H4 (cell line): ENCODE measurements at places on chromosomes 7 and 10.
A peak's percentile ranks its signal among the peaks of the same experiment; 100 is the strongest.

- DNase-seq: no peak
These were observed 92.4 kb upstream of the LEP start for GRCh38 chr7:128148676-128149075.

GRCh38 chr7:134514663-134515062, 12.7 kb upstream of the AKR1B10 start:
- DNase-seq: peak; percentile 80

DNA sequence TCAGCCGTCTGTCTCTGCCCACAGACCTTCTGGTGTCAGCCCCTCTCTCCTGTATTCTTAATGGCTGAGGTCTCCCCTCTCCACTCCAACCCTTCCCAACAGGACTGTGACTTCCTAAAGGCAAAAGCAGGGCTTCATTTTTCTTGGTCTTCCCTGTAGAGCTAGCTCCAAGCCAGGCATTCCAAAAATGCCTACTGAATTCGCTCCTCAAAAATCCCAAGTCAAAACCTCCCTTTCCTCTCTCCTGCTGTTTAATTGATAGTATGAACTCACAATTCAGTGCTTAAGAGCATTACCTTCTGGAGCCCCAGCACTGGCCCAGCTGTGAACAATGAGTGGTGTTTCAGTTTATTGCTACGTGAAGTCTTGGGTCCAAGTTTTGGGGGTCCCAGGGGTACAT, 628.4 kb downstream of the PARD3 start:
- DNase-seq: no peak

DNA sequence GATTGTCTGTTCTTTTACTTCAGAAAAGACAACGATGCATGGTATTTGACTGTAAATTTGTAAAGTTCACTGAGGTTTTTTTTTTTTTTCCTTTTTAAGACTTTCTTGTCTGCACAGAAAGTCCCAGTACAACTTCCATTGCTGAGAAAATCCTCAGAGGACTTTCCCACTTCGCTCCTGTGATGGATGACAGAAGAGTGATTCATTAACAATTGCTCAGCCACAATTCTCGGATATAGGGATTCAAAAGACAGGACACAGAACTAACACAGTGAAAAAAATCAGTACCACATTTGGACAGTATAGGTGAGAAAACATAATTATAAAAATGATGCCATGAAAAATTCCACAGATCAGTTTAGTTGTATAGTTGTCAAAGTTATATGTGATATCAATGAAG, 48.0 kb downstream of the SEC23IP start:
- no peak for DNase-seq

DNA sequence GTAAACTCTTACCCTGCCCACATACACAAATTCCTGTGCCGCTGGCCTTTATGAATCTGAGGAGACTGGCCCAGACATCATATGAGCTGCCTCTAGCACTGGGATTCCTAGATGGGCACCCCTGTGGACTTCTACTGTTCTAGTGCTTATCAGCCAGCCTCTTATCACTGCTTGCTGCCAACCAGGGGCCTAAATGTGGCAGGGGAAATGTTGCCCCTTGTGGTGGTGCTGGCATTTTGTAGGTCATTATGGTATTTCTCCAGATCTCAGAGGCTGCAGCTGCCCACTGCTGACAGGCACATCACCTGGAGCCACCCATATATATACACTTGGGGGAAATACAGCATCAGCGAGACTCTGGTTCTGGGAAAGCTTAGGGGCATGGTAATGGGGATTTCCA, 5.4 kb downstream of the SFR1 start:
- DNase-seq: no peak

DNA sequence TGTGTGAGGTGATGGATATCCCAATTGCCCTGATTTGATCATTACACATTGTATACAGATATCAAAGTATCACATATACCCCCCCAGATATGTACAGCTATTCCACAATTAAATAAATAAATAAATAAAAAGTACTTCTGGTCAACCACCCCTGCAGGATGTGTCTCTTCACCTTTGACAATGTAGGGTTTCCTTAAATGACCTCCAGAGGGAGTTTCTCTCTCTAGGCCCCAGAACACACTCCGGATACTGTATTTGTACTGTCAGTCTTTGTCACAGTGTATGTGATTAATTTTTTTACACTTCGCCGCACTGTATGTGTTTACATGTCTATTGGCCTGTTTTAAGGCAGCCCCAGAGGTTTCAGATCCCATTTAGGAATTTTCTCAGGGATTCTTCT, 123.6 kb downstream of the ADCYAP1R1 start:
- no peak for DNase-seq

DNA sequence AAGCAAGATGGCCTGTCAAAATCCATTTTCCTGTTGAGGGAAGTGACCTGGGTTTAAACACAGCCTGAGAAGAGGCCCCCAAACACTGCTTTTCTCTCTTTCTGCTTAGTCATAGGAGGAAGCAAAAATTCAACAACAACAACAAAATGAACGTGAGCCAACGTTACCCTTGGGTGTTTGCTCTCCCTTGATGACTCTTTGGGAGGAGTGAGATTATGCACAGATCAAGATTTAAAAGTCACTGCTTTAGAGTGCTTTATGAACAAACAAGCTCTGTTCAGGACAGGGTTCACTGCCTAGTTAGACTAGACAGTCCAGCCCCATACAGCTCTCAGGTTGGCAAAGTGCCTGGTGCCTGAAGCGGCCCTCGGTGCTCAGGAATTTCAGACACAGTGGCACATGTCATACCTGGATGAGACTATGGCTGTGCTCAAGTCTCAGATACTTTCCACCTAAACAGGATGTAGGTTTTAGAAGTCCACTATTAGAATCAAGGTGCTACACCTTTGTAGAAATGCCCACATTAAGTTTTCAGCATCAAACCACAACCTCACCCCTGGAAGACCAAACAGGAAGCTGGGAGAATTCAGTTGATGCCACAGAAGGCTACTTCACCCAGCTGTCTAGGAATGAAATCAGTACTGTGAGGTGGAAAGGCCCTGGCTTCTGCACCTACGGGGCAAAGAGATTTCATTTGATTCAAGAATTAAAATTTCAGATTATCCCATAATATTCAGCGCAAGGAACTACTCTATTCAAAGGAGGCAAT, 38.7 kb downstream of the DENND11 start:
- peak; percentile 38 for DNase-seq

GRCh38 chr10:22341190-22341925, 3.9 kb upstream of the SPAG6 start:
- no peak for DNase-seq

- DNase-seq: no peak
These were observed 6.3 kb upstream of the SMKR1 start for GRCh38 chr7:129495987-129496386.

DNA sequence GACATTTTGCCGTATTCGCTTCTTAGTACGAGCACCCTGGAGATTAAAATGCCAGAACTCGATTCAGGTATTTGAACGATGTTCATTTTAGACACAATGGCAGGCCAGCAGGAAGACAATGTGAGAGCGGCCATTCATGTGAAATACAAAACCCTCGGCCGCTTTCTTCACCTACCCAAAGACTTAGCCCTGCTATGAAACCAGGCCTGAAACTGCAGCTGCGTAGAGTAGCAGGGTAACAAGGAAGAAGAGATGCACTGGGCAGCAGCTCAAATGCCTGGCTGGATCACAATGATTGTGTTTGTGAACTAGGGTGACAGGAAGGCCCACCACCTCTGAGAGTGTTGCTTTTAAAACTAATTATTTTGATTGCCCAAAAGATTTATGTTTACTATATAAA, 234.8 kb downstream of the TRIL start:
- DNase-seq: no peak

GRCh38 chr7:55366461-55367070, 1.4 kb downstream of the LANCL2 start:
- no peak for DNase-seq

DNA sequence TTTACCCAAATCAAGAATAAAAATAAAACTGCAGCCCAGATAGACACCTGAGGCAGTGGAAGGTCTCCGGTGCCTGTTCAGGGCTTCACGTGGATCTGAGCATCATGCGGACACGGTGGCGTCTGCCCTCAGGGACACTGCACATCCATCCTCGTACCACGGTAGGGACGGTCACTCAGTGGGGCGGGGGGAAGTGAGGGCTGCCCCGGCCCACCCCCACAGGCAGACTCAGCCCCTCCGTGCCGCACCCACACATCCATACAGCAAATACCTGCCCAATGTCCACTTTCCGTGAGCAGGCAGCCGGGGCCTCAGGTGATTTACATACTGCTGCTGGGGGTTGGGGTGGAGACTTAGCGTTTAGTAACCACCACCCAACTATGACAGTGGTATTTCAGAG, 207.8 kb downstream of the DIP2C start:
- DNase-seq: no peak

- DNase-seq: no peak
These were observed 642.8 kb upstream of the POT1 start for GRCh38 chr7:125572414-125572813.

GRCh38 chr7:130904031-130904757, 170.2 kb upstream of the KLF14 start:
- peak; percentile 84 for DNase-seq

GRCh38 chr7:137818036-137818435, 28.7 kb downstream of the DGKI start:
- DNase-seq: peak; percentile 19

- no peak for DNase-seq
These were observed 43.2 kb downstream of the DPYSL4 start for GRCh38 chr10:132229834-132230556.

DNA sequence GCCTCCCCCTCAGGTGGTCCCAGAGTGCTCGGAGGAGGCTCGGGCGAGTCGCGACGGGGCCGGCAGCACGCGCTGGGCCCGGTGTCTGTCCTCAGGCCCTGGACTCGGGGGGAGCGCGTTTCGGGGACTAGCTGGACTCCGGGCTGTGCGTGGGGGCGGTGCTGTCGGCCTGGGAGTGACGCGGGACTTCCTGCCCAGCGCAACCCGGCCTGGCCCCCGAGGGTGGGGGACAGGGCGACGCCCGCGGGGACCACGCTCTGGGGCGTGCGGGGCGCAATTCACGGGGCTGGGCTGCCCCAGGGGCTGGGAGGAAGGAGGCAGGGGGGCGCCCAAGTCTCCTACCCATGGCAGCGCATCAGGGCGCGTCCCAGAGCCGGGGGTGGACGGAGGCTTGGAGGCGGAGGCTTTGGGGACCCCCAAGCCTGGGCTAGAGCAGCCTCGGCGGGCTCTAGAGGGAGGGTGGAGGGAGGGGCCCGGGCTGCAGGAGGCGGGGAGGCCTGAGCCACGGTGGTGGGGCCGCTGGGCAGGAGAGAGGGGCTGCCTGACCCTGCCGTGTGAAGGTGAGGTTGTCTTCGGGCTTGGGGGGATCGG, 2.3 kb upstream of the VENTX start:
- no peak for DNase-seq

DNA sequence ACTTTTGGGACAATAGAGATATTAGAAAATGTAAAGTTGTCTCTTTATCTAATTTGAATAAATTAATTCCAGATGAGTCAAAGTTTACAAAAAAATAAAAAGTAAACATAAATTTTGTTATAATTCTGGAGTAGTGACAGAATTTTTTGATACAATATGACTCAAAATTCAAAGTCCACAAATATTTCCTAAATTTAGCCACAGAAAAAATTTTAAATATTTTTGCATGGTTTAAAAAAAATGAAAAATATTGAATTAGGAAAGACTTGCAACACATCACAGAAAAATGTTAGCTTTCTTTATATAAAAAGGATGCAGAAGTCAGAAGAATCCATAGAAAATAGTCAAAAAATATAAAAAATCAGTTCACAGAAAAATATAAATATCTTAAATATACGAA, 117.7 kb downstream of the ARHGAP21 start:
- no peak for DNase-seq

DNA sequence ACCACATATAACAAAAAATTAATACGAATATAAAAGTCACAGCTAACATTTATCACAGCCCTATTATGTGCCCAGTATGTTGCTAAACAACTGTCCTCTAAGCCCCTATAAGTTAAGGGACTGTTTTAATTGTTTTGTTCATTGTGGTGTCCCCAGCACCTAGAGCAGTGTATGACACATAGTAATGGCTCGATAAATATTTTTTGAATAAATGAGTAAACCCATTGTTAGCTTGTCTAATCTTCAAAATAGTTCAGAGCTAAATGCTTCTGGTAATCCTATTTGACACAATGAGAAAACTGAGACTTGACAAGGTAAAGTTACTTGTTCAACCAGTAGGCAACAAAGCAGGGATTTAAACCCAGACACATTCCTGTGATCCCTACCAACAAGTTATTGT, 78.4 kb upstream of the NEUROD6 start:
- DNase-seq: no peak

GRCh38 chr7:106731187-106731586, 70.2 kb upstream of the CCDC71L start:
- DNase-seq: no peak

DNA sequence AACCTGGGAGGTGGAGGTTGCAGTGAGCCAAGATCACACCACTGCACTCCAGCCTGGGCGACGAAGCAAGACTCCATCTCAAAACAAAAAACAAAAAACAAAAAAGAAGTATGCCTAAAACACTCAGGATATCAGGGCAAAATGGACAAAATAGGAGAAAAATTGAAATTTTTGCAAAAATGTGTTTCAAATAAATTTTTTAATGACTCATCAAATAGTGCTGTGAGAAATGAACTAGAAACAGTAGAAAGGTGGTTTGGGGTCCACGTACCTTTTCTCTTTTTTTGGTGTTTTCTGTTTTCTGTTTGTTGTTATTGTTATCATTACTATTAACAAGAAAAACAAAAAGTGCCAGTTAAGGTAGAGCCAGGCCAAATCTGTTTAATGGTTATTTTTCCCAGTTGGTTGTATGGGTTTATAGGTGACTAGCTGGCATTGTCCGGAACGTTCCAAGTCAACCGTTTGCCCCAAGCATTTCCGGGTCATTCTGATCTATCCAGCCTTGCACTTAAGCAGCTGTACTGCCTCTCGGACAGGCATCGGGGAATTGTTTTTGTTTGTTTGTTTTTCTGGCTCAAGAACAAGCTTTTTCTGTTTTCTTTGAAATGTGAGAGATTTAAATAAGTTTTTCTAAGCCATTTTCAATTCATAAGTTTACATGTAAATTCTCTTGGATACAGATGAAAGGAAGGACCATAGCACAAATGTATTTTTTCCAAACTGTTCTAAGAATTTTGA, 157.0 kb upstream of the NEBL start:
- DNase-seq: no peak

- DNase-seq: no peak
These were observed 1231.6 kb upstream of the CELF2 start for GRCh38 chr10:9786101-9786500.

GRCh38 chr7:1144269-1144771, 15.7 kb downstream of the ZFAND2A start:
- no peak for DNase-seq

GRCh38 chr10:60236869-60237524, 152.7 kb downstream of the ANK3 start:
- DNase-seq: no peak

GRCh38 chr7:5417106-5418071, 6.2 kb downstream of the TNRC18 start:
- DNase-seq: no peak

- DNase-seq: peak; percentile 23
These were observed 39.2 kb upstream of the OTUD1 start for GRCh38 chr10:23399701-23400144.

DNA sequence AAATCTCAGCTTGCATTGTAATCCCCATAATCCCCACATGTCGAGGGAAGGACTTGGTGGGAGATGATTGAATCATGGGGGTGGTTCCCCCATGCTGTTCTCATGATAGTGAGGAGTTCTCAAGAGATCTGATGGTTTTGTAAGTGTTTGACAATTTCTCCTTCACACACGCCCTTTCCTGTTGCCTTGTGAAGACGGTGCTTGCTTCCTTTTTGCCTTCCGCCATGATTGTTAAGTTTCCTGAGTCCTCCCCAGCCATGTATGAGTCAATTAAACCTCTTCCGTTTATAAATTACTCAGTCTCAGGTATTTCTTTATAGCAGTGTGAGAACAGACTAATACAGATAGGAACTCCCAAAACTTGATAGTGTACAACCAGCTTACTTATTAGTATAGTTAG, 98.6 kb downstream of the CREM start:
- no peak for DNase-seq
